ENCODE measurements at places on chromosomes 5 and 9.

DNA sequence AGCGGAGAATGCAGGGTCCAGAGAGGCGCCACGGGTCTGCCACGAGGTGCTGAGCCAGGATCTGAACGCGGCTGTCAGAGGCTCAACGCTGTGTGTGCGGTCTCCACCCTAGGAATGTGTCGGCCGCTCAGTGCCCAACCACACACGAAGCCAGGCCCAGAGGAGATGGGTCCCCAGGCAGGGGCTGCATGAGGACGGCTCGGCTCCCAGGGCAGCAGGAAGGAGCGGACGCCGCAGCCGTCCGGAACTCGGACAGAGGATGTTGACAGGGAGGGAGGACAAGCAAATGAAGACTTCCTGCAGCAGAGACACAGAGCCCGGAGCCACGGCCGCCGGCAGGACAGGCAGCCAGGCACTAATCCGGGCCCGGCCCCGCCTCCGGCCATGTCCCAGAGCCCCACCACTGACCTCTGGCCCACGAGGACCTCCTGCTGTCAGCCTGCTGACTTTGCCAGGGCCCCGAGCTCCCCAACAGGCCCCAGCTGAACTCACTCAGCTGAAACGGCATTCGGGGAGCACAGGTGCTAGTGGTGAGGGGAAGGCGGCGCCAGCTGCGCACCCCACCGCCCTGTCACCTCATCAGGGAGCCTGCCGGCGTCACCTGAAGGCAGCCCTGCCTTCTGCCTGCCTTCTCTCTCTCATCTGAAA lies 12.7 kb downstream of the VAV2 start:
- no peak for DNase-seq

GRCh38 chr5:52727576-52727975 lies 60.1 kb upstream of the ITGA1 start:
- no peak for DNase-seq

GRCh38 chr9:133952598-133953550 lies 39.2 kb downstream of the VAV2 start:
- no peak for DNase-seq

GRCh38 chr9:18596920-18597319 lies 123.0 kb downstream of the ADAMTSL1 start:
- DNase-seq, result no peak

DNA sequence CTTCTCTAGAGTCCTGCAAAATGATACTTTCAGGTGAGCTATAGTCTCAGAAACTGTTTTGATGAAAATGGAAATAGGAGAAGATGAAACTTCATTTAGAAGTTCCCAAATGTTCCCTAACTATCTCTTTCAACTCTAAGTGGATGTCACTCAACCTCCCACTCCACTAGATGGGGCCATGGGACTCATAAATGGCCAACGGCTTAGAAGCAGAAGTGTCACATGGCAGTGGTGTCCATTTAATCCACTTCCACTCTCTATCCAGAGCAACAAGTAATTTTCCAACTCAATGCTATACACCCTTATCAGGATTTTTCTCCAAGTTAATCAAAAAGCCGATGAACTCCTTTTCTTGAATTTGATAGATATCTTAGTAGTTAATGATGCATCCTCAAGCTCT lies 295.7 kb downstream of the EDIL3 start:
- no peak for DNase-seq

DNA sequence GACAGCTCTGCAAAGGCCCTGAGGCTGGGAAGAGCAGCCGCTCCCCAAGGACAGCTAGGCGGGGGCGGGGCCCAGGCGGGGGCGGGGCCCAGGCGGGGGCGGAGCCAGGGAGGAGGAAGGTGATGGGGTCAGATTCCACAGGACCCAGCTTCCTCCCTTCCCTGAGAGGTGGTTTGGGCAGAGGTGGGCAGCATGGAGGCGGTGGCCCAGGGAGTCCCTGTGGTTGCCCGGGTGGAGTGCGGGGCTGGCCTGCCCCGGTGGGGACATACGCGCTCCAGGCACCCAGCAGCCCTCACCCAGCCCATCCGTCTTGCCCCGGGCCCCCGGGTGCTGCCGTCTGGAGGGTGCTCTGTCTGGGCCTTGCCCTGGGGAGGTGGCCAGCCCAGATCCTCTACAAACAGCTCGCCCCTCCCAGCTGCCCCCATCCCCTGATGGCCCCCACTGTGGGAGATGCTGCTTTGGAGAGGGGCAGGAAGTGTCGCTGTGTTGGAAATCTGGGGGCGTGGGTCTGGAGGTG lies 11.0 kb upstream of the RNU6ATAC start:
- no peak for DNase-seq

- no peak for DNase-seq
Observed at GRCh38 chr5:125559296-125559695, 812.9 kb upstream of the ZNF608 start.

- DNase-seq, result no peak
Observed at GRCh38 chr5:139670369-139671095, 22.4 kb downstream of the CXXC5 start.

- DNase-seq, result no peak
Observed at GRCh38 chr5:157734436-157734835, 3.2 kb downstream of the THG1L start.

- DNase-seq, result no peak
Observed at GRCh38 chr5:96149546-96149945, 187.9 kb upstream of the ELL2 start.

- no peak for DNase-seq
Observed at GRCh38 chr5:73783828-73784227, 157.8 kb downstream of the ARHGEF28 start.

DNA sequence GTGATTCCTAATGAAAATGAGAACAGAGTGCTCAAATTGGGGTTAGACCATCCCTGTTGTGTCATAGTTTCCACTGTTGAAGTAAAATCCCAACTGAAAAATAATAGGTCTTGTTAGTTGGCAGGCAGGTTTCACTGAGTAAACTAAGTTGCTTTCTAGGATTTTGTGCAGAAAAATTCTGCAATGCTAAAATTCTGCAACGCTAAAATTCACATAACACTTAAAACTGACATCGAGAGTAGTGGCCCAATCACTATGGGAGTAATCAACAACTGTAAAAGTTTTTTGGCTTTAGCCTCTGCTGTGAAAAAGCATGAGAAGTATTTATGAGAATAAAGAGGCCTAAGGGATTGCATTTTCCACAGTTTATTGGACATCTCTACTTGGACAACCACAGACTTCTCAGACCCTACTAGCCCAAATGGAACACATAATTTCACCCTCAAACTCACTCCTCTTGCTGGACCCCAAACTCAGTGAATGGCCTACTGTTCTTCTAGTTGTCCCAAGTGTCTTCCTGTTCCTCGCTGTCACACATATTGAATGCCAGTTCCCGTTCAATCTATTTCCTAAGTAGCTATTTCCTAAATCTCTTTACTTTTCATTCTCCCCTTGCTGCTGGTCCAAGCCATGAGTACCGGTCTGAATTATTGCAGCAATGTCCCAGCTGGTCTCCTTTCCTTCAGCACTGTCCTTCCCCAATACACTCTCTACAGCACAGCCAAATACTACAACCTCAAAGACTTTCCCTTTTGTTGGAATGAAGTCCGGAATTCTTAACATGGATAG lies 355.4 kb downstream of the PDE4D start:
- DNase-seq, result no peak

- no peak for DNase-seq
Observed at GRCh38 chr9:87551772-87552217, 54.1 kb downstream of the DAPK1 start.

DNA sequence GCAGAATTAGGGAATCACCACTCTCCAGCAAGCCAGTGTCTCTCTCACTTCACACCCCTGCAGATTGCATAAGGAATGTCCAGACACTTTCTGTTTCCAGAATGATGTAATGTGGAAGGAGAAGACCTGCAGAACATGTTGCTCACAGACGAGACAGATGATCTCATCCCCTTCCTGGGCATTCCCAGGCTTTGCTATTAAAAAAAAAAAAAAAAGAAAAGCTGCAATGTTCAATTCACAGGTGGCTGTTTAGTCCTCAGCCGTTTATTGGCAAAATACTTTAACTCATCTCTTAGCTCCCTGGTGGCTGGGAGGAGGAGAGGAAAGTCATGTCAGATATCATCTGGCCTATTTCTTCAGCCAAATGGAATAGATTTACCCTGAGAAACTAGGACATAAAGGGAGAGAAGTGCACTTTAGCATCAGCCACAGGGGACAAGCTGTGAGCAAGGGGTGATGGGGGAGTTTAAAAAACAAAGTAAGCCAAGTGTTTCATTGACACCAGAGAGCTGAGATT lies 95.9 kb upstream of the TNC start:
- DNase-seq, result no peak

- no peak for DNase-seq
Observed at GRCh38 chr9:37984278-37984671, 80.3 kb upstream of the SLC25A51 start.

GRCh38 chr9:130340011-130340410 lies 74.5 kb downstream of the HMCN2 start:
- no peak for DNase-seq

- no peak for DNase-seq
Observed at GRCh38 chr9:127732444-127732843, 2.6 kb downstream of the TOR2A start.

GRCh38 chr5:119385536-119386128 lies 29.8 kb downstream of the TNFAIP8 start:
- no peak for DNase-seq

Data from activated CD8-positive, alpha-beta memory T cell treated with anti-CD3 and anti-CD28 coated beads for 1 hour (primary cell).